Activated T-cell treated with anti-CD3 and anti-CD28 coated beads, Interleukin-2, amount 50 U/mL, for 72 hours (primary cell): ENCODE measurements at places on chromosomes 1 and 21. TPM values are rescaled to one million over a fixed set of nuclear protein-coding genes. Genes with fewer than 3 reads are reported as not detected.

GRCh38 chr1:21811875-21812305, at the start of gene LDLRAD2:
LDLRAD2 (plus strand) TSS chr1:21812265; CDS start chr1:21812452, 187 bp downstream.
- no peak for DNase-seq

GRCh38 chr1:44151808-44152207, 10.4 kb upstream of the KLF18 start:
- DNase-seq: no peak

DNA sequence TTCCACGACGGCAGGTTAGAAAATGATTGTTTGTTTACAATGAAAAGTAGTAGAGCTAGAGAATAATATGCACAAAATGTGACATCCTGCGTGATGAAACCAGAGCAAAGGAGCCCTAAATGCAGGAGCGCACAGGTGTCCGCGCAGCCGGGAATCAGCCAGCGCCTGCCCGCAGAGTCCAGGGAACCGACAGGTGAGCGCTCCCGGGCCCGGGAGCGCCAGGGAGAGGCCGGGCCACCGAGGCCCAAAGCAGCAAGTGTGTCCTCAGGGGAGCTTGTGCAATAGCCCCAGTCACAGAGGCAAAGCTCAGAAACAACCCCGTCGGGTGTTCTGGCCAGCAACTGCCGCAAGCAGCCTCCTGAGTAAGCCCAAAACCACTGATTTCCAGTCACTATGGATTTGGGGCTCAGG, 789 bp upstream of the GALE start:
- DNase-seq: no peak

GRCh38 chr21:18253221-18253620, 8.6 kb downstream of the CHODL start:
- DNase-seq: no peak

DNA sequence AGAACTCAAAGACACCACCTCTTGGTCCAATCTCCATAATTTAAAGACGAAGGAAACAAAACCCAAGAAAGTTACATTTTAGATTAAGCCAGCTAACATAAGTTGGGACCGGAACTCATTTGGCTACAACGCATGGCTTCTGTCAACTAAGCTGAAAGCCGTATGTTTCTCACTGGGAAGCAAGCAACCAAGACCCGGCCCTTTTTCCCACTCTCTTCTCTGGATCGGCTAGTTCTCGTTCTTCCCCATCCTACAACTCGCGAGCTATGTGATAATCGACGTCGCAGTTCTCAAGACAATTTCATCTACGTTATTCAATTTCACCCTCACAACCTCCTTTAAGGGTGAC, 601 bp downstream of the CCT8 start:
- no peak for DNase-seq

GRCh38 chr1:9281071-9281827, 11.4 kb upstream of the SPSB1 start:
- DNase-seq: no peak

- DNase-seq: no peak
Observed at GRCh38 chr1:89670163-89670562, 37.2 kb downstream of the LRRC8C start.

GRCh38 chr1:201759194-201759815, 69.7 kb upstream of the IPO9 start:
- DNase-seq: no peak

DNA sequence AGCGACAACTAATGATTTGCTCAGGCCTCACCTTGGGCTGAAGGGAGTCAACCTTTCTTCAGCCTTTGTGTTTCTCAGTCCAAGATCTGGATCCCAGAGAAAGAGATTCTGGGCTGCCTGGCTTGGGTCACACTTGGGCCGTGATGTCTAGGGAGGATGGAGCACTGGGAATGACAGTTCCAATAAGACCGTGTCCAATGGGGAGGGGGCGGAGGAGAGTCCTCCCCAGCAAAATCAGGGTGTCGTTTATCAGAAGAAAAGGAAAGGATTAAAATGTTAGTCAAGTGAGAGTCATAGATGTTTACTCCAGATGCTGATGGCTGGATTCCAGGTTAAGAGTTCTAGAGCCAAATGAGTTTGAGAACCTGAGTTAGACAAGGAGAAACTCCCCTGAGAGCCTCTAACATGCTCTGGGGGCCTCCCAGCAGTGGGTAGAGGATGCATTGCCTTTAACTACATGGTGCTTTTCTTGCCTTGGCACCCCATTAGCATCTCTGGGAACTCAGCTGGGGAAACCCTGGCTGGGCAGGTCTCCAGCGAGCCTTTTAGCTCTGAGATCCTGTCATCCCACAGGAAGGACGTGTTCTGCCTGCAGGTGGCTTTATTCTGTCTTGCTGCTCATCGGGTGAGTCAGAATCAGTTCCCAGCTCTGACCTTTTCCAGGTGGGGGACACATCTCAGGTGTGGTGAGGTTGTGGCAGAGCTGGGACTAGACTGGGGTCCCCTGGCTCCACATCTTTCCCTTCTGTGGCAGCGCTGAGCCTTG, 22.2 kb downstream of the NIPAL3 start:
- no peak for DNase-seq

- no peak for DNase-seq
Observed at GRCh38 chr1:100234432-100234831, 15.2 kb downstream of the DBT start.

- DNase-seq: no peak
Observed at GRCh38 chr1:209109001-209109785, 474.3 kb upstream of the CAMK1G start.

- no peak for DNase-seq
Observed at GRCh38 chr1:54254055-54254454, 54.1 kb downstream of the MRPL37 start.

DNA sequence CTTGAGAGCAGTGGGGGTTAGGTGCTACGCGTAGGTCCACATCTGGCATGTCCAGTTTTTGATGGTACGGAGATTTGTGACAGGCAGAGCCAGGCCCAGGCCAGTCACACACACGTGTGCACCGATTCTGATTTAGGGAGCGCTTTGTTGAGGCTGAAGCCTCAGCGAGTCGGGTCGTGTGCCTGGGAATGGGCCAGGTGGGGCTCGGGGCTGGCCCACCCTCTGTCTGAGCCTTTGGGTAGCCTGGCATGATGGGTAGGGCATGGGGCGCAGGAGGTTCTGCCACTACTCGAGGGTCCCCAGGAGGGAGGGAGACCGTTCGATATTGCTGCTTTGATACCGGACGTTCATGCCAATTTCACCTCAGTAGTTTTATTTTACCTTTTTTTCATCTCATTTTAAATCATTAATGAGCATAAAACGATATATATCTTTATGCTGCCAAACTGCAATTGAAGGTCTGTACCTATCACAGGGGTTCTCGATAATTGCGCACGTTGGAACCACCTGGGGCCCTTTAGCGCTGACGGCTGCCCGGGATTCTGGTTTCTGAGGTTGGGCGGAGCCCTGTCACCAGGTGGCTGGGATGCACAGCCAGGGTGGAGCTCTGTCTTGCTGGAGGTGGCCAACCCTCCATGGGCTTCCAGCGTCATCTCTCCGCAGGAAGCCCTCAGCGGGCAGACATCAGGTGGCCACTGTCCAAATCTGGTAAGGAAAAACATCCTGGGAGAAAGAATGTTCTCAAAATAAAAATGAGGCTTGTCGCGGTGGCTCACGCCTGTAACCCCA, 71.9 kb downstream of the SCCPDH start:
- no peak for DNase-seq

GRCh38 chr1:34147301-34147700, 17.7 kb downstream of the CSMD2 start:
- no peak for DNase-seq

- DNase-seq: no peak
Observed at GRCh38 chr1:20301463-20302107, 10.9 kb downstream of the VWA5B1 start.

- peak; percentile 45 for DNase-seq
Observed at GRCh38 chr1:183989078-183989577, 48.4 kb downstream of the COLGALT2 start.

DNA sequence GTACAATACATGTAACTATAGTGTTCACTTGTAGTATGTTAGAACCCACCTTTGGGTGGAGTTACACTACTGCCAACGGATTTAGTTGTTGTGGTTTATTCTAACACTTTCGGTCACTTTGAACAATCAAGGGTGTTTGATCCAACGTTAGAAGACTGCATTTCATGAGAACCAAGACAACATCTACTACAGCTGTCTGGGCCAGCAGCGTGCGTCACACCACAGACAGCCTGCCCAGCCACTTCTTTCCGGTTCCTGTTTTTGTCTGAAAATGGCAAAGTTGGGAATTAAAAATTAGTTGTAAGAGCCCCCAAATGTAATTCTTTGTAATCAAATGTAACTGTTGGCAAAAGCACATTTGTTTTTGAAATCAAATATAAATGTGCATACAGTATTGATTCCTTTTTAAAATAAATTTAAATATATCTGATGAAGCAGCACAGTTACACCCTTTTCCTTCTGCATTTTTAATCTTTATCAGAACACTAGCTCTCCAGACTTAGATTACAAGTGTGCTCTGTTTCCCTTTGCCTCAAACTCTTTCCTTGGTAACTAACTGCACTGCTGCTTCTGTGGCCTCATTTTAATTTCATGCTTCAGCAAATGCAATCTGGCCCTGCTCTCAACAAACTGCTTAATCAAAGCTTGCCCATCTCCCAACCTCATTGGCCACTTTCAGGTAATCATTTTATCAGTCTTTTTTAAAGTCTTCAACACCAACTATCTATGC, 86.6 kb upstream of the DPH5 start:
- DNase-seq: peak; percentile 57

DNA sequence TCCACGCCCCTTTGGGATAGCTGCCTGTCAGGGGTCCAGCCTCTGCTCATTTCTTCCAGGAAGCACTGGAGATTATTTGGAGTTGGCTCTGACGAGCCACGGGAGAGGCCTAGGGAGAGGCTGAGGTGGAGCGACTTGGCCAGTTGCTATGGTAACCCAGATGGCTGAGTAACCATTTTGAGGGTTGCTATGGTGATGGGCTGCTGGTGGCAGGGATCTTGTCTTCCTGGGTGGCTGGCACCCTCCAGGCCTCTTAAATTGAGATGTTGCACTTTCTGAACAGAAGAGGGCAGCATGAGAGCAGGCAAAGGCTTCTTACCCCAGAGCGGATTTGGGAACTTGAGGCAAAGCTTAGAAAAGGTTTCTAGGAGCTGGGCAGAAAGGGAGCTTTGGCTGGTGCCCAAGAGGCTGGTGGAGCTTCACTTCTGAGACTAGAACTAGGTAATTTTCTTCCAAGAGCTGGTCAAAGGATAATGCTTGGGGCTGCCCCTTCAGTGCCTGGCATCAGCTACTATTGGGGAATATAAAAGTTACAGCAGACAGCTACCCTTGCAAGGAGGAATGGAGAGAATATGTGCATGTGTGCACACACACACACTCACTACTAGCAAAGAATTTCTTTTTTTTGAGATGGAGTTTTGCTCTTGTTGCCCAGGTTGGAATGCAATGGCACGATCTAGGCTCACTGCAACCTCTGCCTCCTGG, 72.5 kb downstream of the NDUFS5 start:
- peak; percentile 63 for DNase-seq

DNA sequence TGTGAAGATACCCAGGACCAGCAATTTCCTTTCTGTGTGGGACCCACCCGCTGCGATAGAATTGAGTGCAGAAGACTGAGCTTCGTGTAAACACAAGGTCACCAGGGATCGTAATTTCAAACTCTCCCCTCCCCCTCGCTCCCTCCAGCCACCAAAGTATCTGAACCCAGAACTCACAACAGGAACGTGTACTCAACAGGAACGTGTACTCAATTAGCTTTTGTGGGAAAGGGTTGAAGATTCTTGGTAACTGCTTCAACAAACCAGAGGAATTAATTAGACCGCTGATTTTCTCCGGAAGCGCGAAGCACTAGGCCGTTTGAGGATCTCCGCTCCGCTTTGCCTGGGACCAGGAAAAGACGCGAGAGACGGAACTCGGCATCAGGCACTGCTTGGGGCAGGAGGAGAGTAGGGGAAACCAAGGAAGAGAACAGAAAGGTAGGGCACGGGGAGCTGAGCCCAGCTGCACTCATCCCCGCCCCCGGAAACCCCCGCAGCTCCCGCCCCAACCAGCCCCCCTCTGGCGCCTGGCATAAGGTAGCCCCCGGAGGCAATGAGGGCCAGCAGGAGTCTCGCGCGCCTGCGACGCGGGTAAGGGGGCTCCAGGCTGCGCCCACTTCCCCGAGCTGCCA, 453 bp downstream of the DRAM2 start:
- peak; percentile 38 for DNase-seq

DNA sequence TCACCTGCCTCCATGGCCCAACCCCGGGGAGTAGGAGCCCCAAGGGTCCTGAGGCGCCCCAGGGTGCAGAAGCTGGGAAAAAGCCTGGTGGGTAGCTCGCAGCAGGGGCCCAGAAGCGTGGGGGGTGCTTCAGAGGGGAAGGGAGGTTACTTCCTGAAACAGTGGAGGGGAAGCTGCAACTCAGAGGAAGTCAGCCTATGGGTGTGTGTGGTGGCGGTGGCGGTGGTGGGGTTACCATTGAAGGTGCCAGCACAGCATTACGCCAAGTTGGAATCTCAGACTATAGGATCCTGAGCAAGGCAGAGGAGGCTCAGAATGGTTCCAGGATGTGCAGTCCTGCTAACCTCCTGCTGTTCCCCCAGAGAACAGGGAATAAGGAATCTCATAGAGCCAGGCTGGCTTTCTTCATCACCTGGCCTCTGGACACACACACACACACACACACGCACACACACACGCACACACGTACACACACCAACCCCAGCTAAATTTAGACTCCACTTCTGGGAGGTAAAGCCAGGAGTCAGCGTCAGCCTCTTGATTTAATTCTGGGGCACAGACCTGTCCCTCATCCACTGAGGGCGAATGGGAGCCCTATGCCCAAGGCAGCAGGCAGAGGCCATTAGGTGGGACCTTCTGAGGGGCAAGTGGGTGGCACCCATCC, 1.3 kb downstream of the DENND4B start:
- peak; percentile 82 for DNase-seq

- DNase-seq: no peak
Observed at GRCh38 chr1:201422436-201423030, 1.0 kb upstream of the TNNI1 start.

- DNase-seq: no peak
Observed at GRCh38 chr1:240806200-240806745, 194.3 kb upstream of the GREM2 start.

GRCh38 chr1:220032911-220033310, 13.4 kb downstream of the EPRS1 start:
- DNase-seq: no peak

DNA sequence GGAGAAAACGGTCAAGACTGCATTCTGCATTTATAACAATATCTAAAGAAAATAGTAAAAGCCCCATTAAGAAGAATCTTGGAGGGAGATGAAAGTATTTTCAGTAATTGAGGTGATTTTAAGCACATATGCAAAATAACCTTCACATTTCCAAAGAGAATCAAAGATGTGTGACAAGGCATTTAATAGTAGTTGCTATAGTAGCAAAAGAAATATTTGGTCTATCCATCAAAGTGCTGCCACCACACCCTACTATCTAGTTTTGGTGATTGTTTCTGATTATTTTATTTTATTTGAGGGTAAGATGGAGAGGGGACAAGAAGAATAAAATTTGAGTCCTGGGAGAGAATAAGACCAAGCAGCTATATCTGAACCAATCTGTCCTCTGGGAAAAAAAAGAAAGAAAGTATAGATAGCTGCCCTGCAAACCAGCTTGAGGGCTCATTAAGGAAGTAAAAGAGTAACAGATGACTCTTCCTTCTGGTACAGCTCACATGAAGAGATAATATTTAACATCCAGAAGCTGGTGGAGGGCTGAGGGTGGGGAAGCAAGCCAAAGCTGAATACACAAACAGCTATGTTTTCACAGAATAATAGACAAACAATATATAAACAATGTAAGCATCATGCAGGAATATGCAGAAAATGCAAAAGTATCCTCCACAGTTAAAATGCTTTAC, 47.2 kb upstream of the RASAL2 start:
- no peak for DNase-seq

The PM20D1 gene
- 0.44 TPM for total RNA-seq

The GPR25 gene
- not detected for total RNA-seq

The CASQ1 gene
- not detected for total RNA-seq

The LAX1 gene
- total RNA-seq: 24.8 TPM

The MANEAL gene
- total RNA-seq: 1.9 TPM

The IL23R gene
- 3.0 TPM for total RNA-seq

The GBP4 gene
- total RNA-seq: 37.7 TPM
